ENCODE measurements at places on chromosomes 5 and 9. TPM values are rescaled to one million over a fixed set of nuclear protein-coding genes. Genes with fewer than 3 reads are reported as not detected.

Gene IQGAP2
- 4.0 TPM for polyA plus RNA-seq

Gene CER1
- not detected for polyA plus RNA-seq

Gene EMB
- polyA plus RNA-seq, result 10.8 TPM

Gene CCL21
- polyA plus RNA-seq, result not detected

Gene LHX3
- not detected for polyA plus RNA-seq

Gene DAB2IP
- 17.3 TPM for polyA plus RNA-seq

Gene TAF11L10
- not detected for polyA plus RNA-seq

Gene GFI1B
- not detected for polyA plus RNA-seq

Gene GABRA6
- polyA plus RNA-seq, result 2.2 TPM

Gene IFNA16
- polyA plus RNA-seq, result not detected

Gene TIMD4
- polyA plus RNA-seq, result not detected

Gene DAP
- 10.4 TPM for polyA plus RNA-seq

Gene PCDHA1
- not detected for polyA plus RNA-seq

Gene GAS1
- 1.6 TPM for polyA plus RNA-seq

Gene TCF7
- 0.36 TPM for polyA plus RNA-seq

Gene AGGF1
- polyA plus RNA-seq, result 36.8 TPM

Gene PCDHGA11
- polyA plus RNA-seq, result 0.62 TPM

Gene ACOT12
- polyA plus RNA-seq, result 3.0 TPM

Gene NPR3
- 1.5 TPM for polyA plus RNA-seq

Gene GOLPH3
- polyA plus RNA-seq, result 75.8 TPM

Gene LECT2
- not detected for polyA plus RNA-seq

Gene CCDC69
- not detected for polyA plus RNA-seq

Gene TERT
- not detected for polyA plus RNA-seq

Gene TPPP
- 9.9 TPM for polyA plus RNA-seq

Gene TMEM203
- polyA plus RNA-seq, result 66.7 TPM

Gene SOX30
- not detected for polyA plus RNA-seq

Gene HBEGF
- 6.7 TPM for polyA plus RNA-seq

All from neural cell (in vitro differentiated cells).